ENCODE measurements at places on chromosomes 4 and X. TPM values are rescaled to one million over a fixed set of nuclear protein-coding genes. Genes with fewer than 3 reads are reported as not detected.

CXCL5 gene
- not detected for total RNA-seq

SULT1E1 gene
- total RNA-seq: not detected

MAGEA10 gene
- not detected for total RNA-seq

MAGEA9B gene
- total RNA-seq: not detected

DNA sequence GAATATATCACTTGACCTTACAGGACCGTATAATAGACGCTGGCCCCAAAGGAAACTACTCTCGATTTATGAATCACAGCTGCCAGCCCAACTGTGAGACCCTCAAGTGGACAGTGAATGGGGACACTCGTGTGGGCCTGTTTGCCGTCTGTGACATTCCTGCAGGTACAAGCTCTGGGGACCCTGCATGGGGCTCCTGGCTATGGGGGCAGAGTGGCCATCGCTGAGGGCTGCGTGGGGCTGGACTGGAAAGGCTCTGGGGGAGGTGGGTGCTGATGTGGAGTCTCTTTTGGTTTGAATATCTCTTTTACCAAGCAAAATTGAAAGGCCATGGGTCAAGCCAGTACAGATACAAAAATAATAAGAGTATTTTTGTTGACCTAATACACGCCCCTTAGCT, 33.9 kb downstream of the NELFA start:
- no peaks in the 10 kb centered on the region for H3K4me1 ChIP-seq
- no peaks in the 10 kb centered on the region for H3K27me3 ChIP-seq
- no peak overlapping the region for H3K4me3 ChIP-seq

GRCh38 chrX:130793975-130794374, 109.0 kb downstream of the ENOX2 start:
- no peak overlapping the region for H3K27ac ChIP-seq
- no peak overlapping the region for H3K4me3 ChIP-seq
- H3K4me1 ChIP-seq: no peaks in the 10 kb centered on the region
- no peaks in the 10 kb centered on the region for H3K27me3 ChIP-seq

GRCh38 chrX:133297284-133297683, 79.1 kb upstream of the TFDP3 start:
- H3K4me3 ChIP-seq: no peak overlapping the region
- H3K27me3 ChIP-seq: no peaks in the 10 kb centered on the region
- H3K36me3 ChIP-seq: no peaks in the 10 kb centered on the region
- no peak overlapping the region for H3K27ac ChIP-seq
- no peak for DNase-seq

- H3K27ac ChIP-seq: no peak overlapping the region
- no peak for DNase-seq
These were observed 177.3 kb downstream of the GRIA3 start for GRCh38 chrX:123361371-123361770.

DNA sequence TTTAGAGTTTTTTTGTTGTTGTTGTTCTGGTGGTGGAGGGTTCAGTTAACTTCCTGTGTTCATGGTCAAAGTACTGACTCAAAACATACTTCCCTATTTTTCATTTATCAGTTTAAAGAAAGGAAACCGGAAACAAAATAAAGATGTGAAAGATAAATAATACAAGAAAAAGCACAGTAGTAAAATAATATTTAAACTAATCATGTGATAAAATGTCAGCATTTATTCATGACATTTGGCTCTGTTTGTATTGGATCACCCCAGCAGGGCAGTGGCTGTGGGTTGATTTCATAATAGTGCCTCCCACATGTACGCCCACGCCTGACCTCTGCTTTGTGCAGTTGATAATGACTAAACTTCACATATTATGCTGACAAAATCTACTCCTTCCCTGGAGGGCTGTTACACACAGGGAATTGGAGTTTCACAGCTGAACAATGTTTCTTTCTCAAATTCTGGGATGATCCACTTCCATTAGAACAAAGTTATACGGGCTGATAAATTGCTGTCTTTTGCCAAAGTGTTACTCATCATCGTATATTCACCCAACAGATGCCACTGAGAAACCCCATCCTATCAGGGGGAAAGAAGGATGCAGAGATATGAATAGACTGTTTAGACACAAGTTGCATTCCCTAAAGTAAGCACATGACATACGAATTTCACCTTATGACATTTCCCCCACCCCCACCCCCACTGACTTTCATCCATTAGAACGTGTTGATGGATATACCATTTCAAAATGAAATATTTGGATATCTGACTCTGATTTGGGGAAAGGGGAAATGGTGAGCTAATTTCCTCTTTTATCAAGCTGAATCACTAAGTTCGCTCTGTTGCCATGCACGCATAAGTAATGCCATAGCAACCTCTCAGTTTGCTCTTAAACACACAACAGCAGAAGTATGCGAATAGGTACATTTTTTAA, 48.3 kb downstream of the AMELX start:
- no peaks in the 10 kb centered on the region for H3K36me3 ChIP-seq
- H3K4me3 ChIP-seq: no peak overlapping the region
- DNase-seq: no peak

DNA sequence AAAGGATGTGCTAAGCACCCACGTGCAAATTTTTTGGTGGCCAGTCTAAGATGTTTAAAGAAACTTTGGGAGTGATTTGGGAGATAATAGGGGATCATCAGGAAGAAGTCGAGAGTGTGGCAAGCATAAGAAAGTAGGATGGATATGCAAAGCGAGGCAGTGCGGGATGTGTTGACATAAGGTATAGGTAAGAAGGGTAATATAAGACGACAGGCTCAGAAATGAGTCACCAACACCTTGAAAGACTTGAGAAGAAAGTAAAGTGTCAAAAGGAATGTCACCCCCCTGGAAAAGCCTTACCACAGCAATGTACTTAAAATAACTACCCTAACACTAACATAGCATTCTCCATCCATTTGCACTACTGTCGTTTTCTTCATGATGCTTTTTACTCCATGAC, 69.8 kb upstream of the BMP2K start:
- H3K27ac ChIP-seq: no peak overlapping the region
- no peaks in the 10 kb centered on the region for H3K36me3 ChIP-seq
- no peak overlapping the region for H3K4me3 ChIP-seq
- no peaks in the 10 kb centered on the region for H3K4me1 ChIP-seq

HTN1 gene
- total RNA-seq: not detected

DNA sequence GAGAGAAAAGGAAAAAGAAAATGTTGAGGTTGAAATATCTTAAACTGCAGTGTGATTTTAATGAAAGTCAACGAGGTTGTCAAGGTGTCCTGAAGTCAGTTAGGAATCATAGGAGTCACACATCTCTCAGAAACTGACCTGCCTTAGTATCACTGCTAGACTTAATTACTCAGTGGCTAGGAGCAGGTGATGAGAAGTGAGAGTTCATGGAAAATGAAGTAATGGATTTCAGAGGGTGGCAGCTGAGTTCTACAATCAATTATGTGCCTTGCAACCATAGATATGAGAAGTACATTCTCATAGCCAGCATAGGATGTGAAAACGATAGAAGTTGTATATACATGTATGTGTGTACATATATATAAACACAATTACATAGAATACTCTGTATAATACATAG, 1269.7 kb downstream of the FSTL5 start:
- no peaks in the 10 kb centered on the region for H3K27me3 ChIP-seq
- no peak overlapping the region for H3K27ac ChIP-seq
- no peak for DNase-seq
- H3K36me3 ChIP-seq: no peaks in the 10 kb centered on the region
- no peaks in the 10 kb centered on the region for H3K4me1 ChIP-seq
